ENCODE measurements at places on chromosomes 1 and 21.

DNA sequence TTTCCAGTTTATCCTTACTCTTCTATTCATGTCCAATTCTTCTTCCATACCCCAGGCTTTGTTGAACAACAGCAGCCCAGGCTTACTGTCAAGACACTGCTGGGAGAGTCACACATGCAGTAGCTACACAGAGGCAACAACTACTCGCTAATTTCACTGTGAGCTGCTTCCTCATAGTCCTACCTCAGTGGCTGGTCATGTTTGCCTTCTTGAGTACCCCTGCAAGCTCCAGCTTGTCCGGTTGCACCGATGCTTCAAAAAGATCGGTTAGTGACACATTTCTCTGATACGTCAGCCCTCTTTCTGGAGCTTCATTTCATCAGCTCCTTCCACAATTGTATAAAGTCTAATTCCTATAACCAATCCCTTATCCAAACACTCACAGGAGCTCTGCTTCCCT, 246.7 kb upstream of the NFIA start:
- no peak for DNase-seq

GRCh38 chr1:199089393-199090122, 450.7 kb downstream of the PTPRC start:
- peak; percentile 22 for DNase-seq

DNA sequence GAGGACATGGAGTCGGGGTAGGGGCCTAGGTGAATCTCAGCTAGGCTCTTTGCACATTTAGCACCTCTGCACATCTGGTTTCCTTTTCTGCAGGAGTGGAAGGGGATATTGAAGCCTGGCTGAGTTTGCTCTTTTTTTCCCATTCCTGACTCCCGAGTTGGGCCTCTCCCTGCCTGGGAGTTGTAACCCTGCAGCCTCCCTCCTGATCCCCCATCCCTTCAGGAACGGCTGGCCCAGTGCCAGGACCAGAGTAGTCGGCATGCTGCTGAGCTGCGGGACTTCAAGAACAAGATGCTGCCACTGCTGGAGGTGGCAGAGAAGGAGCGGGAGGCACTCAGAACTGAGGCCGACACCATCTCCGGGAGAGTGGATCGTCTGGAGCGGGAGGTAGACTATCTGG, 836 bp downstream of the OLFML3 start:
- DNase-seq = no peak

GRCh38 chr21:16195538-16195910, 465.7 kb downstream of the USP25 start:
- DNase-seq = no peak
